ENCODE measurements at places on chromosomes 7 and 10.

- DNase-seq: no peak
Measured at GRCh38 chr7:140213684-140214074, 36.9 kb upstream of the KDM7A start.

DNA sequence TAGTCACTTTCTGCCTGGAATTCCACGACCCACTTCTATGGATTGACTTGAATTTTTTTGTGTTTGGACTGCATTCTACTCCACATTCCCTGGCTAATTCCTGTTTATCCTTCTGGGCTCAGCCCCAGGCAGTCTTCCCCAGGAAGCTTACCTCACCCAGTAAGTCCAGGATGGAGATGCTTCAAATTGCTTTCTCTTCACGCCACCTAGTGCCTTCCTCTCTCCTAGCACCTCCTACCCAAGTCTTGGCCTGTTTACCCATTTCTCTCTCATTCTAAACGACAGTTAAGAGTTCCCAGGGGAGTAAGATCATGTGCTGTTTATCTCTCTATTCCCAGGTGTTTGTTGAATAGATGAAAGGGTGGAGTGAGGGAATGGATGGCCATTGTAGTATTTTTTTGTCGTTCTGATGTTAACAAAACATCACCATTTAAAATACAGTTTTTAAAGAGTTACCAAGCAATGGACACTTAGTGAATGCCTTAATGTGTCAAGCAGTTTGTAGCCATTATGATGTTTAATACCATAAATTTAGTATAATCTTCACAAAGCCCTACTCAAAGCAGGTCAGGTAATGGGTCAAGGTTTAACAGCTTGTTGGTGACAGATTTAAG, 45.5 kb upstream of the TARP start:
- no peak for DNase-seq

- no peak for DNase-seq
Measured at GRCh38 chr7:42642699-42643098, 269.2 kb downstream of the C7orf25 start.

GRCh38 chr7:2051707-2052656, 180.8 kb downstream of the MAD1L1 start:
- no peak for DNase-seq

- DNase-seq: no peak
Measured at GRCh38 chr7:73647725-73648592, 19.7 kb upstream of the VPS37D start.

DNA sequence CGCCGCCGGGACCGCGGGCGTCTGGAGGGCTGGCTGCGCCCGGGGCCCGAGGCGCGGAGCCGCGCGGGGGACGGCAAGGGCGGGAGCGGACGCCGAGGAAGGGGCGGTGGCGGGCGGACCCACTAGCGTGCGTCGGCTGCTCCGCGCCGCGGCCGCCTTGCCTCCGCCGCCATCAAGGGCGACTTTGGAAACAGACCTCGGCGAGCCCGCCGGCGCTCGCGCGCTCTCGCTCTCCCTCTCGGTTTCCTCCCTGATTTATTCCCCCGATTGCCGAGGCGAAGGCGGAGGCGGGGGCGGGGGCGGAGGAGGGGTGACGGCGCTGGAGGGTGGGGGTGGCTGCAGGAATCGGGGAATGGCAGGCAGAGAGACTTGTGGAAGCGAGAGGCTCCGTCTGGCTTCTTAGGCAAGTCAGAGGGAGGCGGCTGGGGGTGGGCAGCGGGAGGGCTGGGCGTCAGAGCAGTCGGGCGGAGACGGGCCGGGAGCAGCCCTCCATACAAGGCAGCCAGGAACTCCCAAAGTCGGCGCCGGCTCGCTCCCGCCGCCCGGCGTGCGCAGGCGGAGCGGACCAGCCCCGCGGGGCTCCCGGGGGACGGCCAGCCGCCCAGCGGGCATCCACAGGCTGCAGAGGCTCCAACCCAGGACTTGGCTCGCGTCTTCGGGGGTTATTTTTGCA, at the start of gene CACNA2D1:
Gene CACNA2D1 (minus strand): TSS at position 231 of the 673 bp plus-strand sequence.
- DNase-seq: no peak

- DNase-seq: peak; percentile 16
Measured at GRCh38 chr7:137454246-137454724, 110.8 kb upstream of the PTN start.

DNA sequence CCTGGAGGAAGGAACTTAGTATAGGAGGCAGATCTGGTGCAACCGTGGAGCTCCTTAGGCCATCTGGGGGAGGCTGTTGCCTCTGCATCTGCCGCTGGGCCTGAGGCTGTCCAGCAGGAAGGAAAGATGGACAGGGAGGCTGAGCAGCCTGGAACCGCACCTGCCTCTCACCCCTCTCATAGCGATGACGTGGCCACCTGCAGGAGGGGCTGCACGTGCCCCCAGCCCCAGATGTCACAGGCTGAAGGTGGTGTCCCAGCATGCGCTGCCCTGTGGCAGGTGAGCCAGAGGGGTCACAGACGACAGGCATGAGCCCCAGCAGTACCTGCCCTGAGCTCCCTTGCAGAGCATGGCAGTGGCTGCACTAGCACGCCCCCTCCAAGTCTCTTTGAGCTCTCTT, 283.9 kb downstream of the ACTR3B start:
- no peak for DNase-seq

- DNase-seq: no peak
Measured at GRCh38 chr10:11789306-11789705, 33.9 kb upstream of the PROSER2 start.

GRCh38 chr10:67802767-67803538, 35.0 kb downstream of the DNAJC12 start:
- no peak for DNase-seq

GRCh38 chr10:98449287-98449686, 2.6 kb upstream of the HPS1 start:
- peak; percentile 36 for DNase-seq

GRCh38 chr7:30658479-30659074, 23.7 kb downstream of the CRHR2 start:
- DNase-seq: no peak

GRCh38 chr7:47677664-47678063, 95.8 kb upstream of the TNS3 start:
- DNase-seq: no peak

GRCh38 chr7:102396710-102397019, 502 bp downstream of the PRKRIP1 start:
- no peak for DNase-seq

- no peak for DNase-seq
Measured at GRCh38 chr7:1410992-1411391, 48.3 kb downstream of the MICALL2 start.

- DNase-seq: no peak
Measured at GRCh38 chr7:151754688-151755130, 122.2 kb downstream of the PRKAG2 start.

- no peak for DNase-seq
Measured at GRCh38 chr10:76031769-76032699, 600.6 kb downstream of the LRMDA start.

DNA sequence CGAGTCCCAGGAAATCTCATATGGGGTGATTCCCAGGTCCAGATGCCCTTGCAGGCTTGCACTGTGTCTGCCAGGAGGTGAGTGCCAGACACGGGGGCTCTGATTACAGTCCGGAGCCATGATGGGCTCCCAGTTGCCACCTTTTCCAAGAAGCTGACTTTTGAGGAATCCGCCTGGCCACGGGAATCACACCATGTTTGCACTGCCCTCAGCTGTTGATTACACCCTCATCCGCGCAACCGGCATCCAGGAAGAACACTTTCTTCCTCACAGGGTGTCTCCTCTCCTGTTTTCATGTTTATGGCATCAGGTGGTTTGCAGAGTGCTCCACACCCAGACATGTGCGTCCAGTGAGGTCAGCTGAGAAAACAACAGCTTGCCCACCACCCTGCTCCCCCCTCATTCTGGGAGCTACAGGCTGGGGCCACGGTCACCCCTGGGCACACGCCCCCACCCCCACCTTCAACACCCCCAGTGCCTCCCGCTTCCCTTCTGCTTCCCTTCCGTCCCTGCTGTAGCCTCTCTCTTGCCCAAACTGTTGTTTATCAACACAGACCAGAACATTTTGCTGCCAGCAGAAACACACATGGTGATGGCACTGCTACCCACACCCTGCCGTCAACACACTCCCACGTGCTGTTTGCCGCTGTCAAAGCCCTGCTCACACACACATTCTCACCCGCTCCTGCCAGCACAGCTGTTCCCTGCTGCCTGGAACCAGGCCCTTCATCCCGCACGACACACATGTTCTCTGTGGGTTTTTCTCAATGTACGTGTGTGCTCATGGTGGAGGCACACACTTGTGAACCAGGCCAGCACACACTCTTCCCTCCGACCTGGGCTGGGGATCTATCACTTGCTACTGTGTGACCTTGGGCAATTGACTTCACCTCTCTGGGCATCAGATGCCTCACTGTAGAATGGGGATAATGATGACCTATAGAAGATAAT, 35.8 kb downstream of the DDIT4 start:
- DNase-seq: peak; percentile 84

GRCh38 chr10:113086282-113086681, 136.2 kb downstream of the TCF7L2 start:
- no peak for DNase-seq

- DNase-seq: no peak
Measured at GRCh38 chr10:96978621-96979154, 146.6 kb downstream of the LCOR start.

Measured in hematopoietic multipotent progenitor cell treated with erythropoietin and hydrocortisone succinate and interleukin-3 and kit ligand, for 17 days (in vitro differentiated cells).